ENCODE measurements at places on chromosomes 4 and X.

DNA sequence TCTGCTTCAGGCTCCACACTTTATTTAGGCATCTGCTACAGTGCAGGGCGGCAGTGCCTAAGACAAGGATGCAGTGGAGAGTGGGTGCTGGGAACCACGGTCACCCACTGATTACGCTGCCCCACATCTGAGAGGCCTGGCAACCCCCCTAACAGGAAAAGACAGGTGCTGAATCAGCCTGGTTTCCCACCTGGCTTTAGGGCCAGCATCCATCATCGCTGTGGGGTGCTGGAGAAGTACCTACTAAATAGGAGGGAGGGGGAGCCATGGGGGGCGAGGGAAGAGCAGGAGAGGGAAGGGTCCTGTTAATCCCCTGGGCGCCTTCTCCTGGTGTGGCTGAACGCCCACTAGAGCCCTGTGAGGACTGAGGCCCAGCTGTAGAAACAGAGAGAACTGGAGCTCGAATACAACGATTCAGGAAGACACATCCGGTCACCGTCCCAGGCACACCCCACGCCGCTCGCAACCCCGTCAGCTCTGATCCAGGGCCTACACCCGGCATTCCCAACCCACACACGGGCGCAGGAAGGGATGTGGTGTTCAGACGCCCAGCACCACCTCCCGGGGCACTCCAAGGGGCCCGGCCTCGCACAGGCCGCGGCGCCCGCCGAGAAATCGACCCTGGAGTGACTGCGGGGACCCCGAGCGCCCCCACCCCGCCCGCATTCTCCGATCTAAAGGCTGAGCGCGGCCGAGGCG, 554 bp downstream of the DCTD start:
- no peak for DNase-seq

- DNase-seq = no peak
Measured at GRCh38 chr4:82519072-82519471, 42.7 kb downstream of the TMEM150C start.

DNA sequence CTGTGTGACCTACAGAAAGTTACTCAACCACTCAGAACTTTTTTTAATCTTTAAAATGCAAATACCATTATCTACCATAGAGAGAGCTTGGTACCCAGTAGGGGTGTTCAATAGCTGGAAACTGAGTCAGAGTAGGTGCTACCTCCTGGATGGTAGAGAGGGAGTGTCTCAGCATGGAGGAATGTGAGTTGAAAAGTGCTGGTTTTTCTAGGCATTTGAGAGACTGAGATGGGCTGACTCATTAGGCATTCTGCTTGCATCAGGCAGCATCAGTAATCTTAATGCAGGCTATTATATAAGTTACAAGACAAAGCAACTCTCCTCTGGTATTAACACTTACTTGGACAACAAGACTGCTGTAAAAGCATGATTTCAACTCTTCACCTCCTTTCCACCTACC, 70.9 kb upstream of the ARHGEF9 start:
- no peak for DNase-seq

- no peak for DNase-seq
Measured at GRCh38 chr4:69689599-69689998, 36.6 kb upstream of the UGT2A1 start.

- DNase-seq = no peak
Measured at GRCh38 chr4:24764345-24764744, 31.0 kb upstream of the SOD3 start.

DNA sequence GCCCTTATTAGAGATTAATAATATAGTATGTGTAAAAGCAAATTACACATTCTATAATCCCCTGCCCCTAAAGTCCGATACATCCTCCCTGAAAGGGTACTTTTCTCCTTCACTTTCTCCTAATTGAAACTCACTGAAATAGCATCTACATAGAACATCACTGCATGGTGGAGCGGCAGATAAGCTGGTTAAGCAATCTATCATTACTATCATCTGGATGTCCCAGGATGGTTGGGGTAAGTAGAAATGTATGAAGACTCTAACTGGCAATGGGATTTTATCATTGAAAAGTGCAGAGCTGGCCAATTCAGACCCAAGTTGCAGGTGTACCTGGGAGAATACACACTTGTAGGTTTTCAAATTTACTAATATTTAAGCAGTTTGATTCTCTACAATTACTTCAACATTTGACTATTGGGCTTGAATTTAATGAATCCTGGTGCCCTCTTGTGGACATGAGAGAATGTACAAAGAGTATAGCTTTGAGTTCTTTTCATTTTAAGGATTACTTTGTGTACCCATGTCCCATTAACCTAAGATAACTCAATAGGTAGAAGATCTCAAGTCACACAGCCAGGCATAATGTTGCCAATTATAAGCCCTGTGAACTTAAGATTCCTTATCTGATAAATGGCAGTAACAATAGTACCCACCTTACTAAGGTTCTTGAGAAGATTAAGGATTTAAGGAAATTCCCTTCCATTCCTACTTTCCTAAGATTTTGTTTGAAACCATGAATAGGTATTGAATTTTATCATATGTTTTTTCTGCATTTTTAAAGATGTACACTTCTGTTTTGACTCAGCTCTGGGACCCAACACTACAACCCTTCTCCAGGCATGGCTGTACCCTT, 69.8 kb downstream of the SHROOM3 start:
- DNase-seq = no peak

- DNase-seq = no peak
Measured at GRCh38 chr4:143417679-143418403, 81.2 kb downstream of the GAB1 start.

DNA sequence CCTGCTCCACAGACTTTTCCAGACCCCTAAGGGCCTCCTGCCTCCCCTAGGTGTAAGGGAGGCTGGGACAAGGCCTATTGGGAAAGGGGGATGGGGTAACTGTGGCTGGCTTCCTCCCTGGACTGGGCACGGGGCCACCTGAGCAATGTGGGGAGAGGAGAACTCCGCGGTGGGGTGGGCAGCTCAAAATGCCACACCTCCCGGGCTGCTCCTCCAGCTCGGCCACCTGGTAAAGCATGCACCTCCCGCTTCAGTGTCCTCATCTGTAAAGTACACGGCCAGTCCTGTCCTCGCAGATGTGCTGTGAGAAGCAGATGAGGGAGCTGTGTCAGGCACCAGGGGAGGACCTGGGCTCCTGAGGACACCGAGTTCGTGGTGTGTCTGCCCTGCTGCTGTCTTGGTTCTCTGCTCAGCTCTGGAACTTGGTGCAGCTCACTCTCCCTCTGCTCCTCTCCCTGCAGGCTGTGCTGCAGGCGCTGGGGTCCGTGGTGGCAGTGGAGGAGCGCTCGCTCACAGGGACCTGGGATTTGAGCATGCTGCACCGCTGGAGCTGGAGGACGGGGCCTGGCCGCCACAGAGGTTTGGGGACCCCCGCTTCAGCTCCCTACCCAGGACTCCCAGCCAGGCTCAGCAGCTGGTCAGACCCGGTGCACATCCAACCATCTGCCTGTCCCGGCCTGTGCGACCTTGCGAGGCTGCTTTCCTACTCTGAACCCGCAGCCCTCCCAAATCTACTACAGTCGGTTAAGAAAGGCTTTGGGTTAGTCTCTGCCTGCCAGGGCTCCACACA, 20.8 kb upstream of the MRFAP1 start:
- DNase-seq = no peak

GRCh38 chrX:140918398-140919038, 83.9 kb upstream of the SPANXB1 start:
- DNase-seq = peak; percentile 12

GRCh38 chr4:8220661-8221450, 21.8 kb downstream of the SH3TC1 start:
- DNase-seq = no peak

- no peak for DNase-seq
Measured at GRCh38 chr4:102089850-102090621, 255.2 kb downstream of the SLC39A8 start.

DNA sequence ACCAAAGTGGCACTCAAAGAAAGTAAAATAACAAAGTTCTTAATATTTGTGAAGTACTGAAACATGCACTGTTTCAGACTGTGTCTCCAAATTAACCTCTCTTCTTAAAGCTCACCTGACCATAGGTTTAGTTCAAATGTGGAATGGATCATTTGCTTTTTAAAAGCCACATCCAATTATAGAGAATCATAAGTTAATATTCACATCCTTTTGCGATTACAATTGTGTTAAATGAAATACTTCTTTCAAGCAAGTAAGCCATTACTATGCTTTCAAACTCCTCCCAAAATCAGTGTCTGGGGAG, 95.3 kb upstream of the PTPN13 start:
- no peak for DNase-seq

DNA sequence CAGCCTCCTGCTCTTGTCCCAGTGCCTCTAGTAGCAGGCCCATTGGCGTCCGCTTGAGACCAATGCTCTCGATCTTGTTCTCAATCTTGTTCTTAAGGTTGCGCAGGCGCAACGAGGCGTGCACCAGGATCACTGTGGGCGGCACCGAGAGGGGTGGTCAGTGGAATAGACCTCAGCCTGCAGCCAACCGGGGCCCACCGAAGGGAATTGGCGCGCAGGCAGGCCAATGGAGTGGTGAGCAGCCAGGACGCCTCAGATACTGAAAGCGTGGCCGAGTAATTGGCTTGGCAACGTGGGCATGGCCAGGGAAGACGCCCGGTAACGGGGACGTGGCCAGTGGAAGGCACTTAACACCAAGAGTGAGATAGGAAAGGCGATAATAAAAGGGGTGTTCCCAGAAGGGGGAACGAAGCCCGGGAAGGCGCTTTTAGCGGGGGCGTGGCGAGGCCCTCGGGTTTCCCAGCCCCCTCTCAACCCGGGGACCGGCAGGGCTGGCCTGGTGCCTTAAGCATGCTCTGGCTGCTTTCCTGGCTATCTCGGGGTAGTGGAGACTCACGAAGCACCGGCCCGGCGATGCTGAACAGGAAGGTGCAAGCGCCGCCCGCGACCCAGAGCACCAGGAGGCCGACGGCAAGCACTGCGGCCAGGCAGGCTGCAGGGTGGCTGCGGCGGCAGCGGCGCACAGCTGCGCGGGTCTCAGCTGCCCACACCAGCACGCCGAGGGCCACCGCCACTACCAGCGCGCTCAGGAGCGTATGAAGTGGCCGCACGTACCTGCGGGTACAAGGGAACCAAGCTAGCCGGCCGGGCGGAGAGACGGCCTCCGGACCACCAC, 1.7 kb downstream of the PRAF2 start:
- DNase-seq = no peak

DNA sequence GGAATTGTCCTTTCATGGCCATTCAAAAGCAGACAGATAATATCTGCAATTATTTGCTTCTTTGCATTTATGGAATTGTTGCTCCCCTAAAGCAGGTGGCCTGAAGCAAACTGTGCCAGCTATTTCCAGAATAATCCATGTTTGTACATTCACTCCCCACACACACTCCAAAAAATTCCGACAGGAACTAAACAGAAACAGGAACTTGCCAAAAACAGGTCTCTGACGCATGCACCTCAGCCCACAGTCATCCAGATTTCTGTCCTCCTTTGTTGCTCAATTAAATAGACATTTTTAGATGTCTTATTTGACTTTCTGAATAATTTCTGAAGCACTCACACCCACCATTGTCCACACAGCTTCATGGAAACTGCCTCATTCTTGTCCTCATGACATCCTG, 71.5 kb upstream of the EDNRA start:
- DNase-seq = no peak

DNA sequence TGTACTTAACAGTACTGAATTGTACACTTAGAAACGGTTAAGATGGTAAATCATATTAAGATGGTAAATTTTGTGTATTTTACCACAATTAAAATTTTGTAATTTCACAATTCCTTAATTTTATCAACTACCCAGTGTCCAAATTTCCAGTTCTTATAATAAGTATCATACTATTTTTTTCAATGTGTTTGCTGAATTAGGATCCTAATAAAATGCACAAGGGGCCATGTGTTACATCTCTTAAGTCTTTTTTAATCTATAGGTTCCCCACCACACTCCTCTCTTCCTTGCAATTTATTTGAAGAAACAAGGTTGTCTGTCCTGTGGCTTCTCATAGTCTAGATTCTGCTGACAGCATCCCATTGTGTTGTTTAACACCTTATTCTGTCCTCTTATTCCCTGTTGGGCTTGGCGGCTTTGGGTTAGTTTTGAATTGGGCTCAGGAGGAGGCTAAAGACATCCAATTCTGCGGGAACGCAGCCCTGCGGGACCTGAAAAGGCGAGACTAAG, 533 bp upstream of the SYAP1 start:
- DNase-seq = no peak

GRCh38 chr4:34720571-34720970, 1523.7 kb downstream of the ARAP2 start:
- DNase-seq = peak; percentile 45

- no peak for DNase-seq
Measured at GRCh38 chr4:53601251-53601764, 10.0 kb upstream of the LNX1 start.

DNA sequence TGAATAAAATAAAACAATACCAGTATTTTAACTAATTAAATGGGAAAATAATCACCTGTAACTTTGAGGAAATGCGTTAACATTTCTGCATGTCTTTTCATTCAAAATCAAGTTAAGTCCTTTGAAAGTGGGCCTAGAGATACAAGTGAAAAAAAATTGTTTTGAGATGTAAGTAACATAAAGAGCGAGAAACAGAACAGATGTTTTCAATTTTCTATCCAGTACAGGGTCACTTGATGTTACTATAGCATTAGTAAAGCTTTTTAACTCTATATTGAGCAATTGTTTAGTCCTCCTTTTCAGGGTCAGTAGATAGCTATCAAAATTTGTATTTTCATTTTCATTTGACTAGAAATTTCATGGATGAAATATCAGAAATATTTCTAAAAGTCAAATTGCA, 761.4 kb downstream of the CCSER1 start:
- DNase-seq = no peak

- no peak for DNase-seq
Measured at GRCh38 chr4:24799544-24800324, 4.4 kb downstream of the SOD3 start.

GRCh38 chr4:98536631-98537030, 121.8 kb downstream of the TSPAN5 start:
- no peak for DNase-seq

GRCh38 chr4:94416335-94416734, 35.4 kb upstream of the PDLIM5 start:
- no peak for DNase-seq

GRCh38 chr4:81215931-81216330, 909 bp upstream of the PRKG2 start:
- DNase-seq = no peak

DNA sequence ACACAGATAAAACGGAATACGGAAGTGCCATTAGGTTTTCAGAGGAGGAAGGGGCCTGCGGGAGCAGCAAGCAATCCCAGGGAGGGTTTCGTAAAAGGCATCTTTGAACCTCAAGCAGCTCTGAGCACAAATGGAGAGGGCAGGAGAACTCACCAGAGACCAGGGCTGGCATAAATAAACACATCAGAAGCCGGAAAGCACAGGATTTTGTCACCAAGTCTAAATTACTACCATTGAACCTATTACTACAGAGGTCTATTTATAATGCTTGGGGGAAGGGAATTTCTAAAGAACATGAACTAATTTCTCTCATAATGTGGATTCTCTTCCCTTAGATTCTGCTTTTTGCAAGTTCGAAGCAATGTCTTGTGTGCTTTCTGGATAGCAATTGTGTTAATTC, 39.6 kb upstream of the MBTPS2 start:
- no peak for DNase-seq

- no peak for DNase-seq
Measured at GRCh38 chr4:37976991-37977470, 16.8 kb downstream of the PTTG2 start.

Data from fibroblast of skin of left biceps (primary cell).